ENCODE measurements at places on chromosomes 4 and X. TPM values are rescaled to one million over a fixed set of nuclear protein-coding genes. Genes with fewer than 3 reads are reported as not detected.

DNA sequence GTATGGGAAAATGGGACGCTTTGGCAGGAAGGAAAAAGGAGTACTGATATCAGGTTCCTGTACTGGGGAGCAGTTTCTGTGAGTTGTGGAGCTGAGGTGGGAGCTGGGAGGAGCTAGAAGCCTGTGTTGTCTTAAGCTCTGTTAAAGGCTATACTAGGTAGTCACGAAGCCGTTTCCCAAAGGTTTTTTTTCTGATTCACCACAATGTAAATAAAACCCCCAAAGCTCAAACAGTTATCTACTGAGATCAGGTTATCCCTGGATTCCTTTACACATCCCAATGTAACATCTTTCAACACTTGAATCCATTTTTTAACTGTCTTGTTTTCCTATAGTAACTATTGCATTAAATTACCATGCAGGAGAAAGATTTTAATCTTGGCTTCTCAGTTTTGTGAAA lies 297.4 kb upstream of the SFRP2 start:
- DNase-seq: peak; percentile 16

- DNase-seq: no peak
These were observed 354.7 kb upstream of the SLC7A11 start for GRCh38 chr4:138596896-138597295.

- DNase-seq: no peak
These were observed 102.0 kb upstream of the SH3RF1 start for GRCh38 chr4:169372791-169373190.

GRCh38 chr4:48129307-48130014 lies 4.6 kb downstream of the TXK start:
- peak; percentile 76 for DNase-seq

DNA sequence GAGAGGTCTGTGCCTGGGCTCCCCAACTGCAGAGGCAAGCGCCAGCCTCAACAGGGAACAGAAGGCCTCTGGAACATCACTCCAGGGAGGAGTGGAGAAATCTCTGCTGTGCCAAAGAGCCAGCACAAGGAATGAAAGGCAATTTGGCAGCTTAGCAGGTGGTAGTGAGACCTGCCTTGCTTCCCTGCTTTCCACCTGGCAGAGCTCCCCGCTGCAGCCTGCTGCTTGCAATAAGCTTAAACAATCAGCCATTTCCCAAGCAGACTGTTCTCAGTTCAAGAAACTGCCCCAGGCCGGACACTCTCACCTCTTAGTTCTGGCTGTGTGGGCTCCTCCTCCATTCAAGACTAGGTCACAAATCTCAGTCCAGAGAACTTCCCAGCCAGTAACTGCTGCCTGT lies 370.6 kb downstream of the MAGEB5 start:
- DNase-seq: peak; percentile 13

GRCh38 chr4:121583396-121583795 lies 113.4 kb downstream of the ANXA5 start:
- no peak for DNase-seq

DNA sequence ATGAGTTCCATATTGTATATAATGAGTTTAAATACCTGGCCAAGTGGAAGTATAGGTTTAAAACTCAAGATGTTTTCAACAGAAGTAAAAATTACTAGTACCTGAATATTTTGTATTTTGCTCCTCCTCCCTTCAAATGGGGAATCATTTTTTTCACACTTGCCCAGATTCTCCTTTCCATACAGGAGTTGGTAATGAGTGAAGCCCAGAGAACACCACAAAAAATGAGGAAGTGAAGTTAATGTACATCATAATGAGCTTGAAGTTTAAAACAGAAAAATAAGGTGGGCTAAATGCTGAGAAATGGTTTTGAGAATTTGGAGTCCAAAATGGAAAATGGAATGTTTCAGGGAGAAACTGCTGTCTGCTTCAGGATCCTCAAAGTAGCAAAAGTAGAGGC lies 364.8 kb upstream of the EMCN start:
- DNase-seq: no peak

GRCh38 chr4:176002007-176002613 lies 63.5 kb upstream of the WDR17 start:
- no peak for DNase-seq

GRCh38 chrX:9682456-9682855 lies 83.2 kb downstream of the GPR143 start:
- no peak for DNase-seq

- no peak for DNase-seq
These were observed 81.5 kb upstream of the PACRGL start for GRCh38 chr4:20618731-20619130.

Gene XAGE1A
- total RNA-seq: not detected

Gene PDZD11
- 38.9 TPM for total RNA-seq

Gene HEPH
- not detected for total RNA-seq

Gene CSAG2
- total RNA-seq: not detected

Gene PABPC1L2A
- not detected for total RNA-seq

Gene RIBC1
- 2.8 TPM for total RNA-seq

Gene TRIM60
- not detected for total RNA-seq

Gene MAGEA4
- total RNA-seq: not detected
